ENCODE measurements at places on chromosomes 3 and 15.
A peak's percentile ranks its signal among the peaks of the same experiment; 100 is the strongest.

GRCh38 chr15:101156509-101157159, 95.2 kb downstream of the CHSY1 start:
- peak; percentile 65 for DNase-seq

- peak; percentile 78 for DNase-seq
These were observed 203.9 kb downstream of the VGLL3 start for GRCh38 chr3:86787091-86787490.

- DNase-seq, result peak; percentile 57
These were observed 20.4 kb downstream of the HACD3 start for GRCh38 chr15:65550681-65551098.

DNA sequence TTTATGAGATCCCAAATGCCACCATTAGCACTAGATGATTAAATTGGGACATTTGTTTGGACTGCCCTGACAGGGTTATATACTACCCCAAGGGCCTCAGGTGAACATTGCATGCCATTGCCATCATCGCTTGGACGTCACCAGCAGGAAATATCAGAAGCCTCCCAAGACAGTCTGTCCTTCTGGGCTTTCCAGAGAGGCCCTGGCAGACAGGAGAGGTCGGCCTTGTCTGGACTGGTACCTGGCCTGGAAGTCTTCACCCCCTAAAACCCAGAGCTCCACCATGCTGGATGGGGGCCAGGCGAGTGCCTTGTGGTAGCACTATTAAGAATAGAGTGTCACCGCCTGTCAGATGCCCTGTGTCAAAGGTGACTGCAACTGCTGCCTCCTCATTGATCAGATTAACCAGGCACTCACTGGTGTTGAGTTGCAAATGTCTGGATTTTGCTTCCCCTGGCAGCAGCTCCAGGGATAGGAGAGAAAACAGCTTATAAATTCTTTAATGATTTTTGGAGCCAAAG, 324.1 kb upstream of the RASGRP1 start:
- no peak for DNase-seq

GRCh38 chr15:94119923-94120775, 111.2 kb upstream of the MCTP2 start:
- peak; percentile 69 for DNase-seq

DNA sequence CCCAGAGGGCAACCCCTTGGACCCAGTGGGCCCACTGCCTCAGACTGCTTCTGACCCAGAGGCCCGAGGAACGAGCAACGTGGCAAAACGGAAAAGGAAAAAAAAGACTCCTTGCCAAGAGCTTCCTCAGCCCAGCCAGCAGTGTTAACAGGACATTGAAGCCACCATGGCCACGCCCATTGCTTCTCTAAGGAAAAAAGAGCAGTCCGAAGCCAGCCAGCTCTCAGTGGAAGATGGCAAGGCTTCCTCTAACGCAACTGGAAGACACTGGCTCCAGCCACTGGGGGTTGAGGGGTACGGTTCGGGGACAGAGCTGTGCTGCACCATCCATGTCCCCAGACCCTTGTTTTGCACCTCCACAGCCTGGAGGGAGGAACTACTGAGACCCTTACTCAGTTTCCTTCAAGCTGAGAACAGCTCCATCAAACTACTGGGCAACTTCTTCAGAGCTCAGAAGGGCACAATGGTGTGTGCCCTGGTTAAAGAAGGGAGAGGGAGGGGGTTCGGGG, 10.7 kb downstream of the BMF start:
- DNase-seq, result peak; percentile 65

GRCh38 chr3:136069933-136070332, 104.4 kb downstream of the PPP2R3A start:
- no peak for DNase-seq

GRCh38 chr15:89105147-89105546, 16.9 kb downstream of the ABHD2 start:
- DNase-seq, result peak; percentile 81

GRCh38 chr3:133159498-133160475, 121.6 kb downstream of the TMEM108 start:
- DNase-seq, result no peak

DNA sequence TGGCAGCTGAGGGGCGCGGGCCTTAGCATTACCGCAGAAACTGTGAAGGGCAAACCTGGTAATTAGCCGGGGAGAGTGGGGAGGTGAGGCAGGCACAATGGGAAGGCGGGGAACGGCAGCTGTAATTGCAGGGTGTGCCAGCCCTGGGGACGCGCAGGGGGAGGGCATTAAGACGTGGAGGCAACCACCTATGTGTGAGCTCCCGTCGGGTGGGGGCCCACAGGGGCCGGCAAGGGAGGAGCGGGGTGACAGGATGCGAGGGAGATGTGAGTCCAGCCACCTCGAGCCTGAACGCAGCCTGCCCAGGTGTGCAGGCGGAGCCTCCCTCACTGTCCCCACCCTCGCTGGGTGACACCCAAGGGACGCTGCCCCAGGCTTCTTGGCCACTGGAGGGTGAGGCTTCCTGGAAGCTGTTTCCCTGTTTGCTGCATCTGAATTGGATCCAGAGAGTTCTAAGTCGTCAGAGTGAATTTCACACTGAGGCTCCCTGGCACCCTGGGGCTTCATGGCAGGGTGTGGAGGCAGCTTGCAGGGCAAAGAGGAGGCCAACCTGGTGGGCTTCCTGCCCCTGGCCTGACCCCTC, 130.6 kb upstream of the MEF2A start:
- peak; percentile 29 for DNase-seq

All from SJSA1 (cell line).